A549 treated with CORT108297 at 1 μM for 4 hours (cell line): ENCODE measurements at places on chromosomes 6 and 20. TPM values are rescaled to one million over a fixed set of nuclear protein-coding genes. Genes with fewer than 3 reads are reported as not detected.

Gene STMN3
- total RNA-seq = 6.6 to 12.3 TPM (median 10.5 TPM) in 5 replicates

Gene HLA-DQA2
- not detected in 5 replicates for total RNA-seq

Gene SYCP2
- 0.35 to 0.60 TPM (median 0.50 TPM) in 5 replicates for total RNA-seq

Gene ZSCAN23
- not detected in 5 replicates for total RNA-seq

Gene HSD17B8
- total RNA-seq = 12.9 to 17.5 TPM (median 16.9 TPM) in 5 replicates

Gene TSBP1
- not detected in 5 replicates for total RNA-seq

Gene UBE2C
- 232 to 256 TPM (median 248 TPM) in 5 replicates for total RNA-seq
